ENCODE measurements at places on chromosomes 2 and 18.

DNA sequence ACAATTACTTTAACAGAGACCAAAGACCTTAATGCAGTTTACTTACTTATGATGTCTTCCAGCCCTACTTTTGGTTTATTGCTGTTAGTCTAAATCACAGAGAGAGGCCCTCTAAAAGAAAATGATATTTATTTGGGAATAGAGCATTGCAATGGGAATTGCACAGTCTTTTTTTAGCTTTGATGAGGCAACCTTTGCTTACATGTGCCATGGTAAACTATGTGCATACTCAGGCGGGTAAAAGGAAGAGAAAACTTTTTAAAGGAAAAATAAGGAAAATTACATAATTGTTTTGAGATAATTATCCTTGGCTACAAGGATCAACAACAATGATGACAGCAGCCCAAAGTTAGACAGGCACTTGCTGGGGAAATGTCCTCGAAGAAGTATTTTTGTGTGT, 78.6 kb downstream of the EFEMP1 start:
- no peak for DNase-seq

GRCh38 chr18:78460558-78460957, 519.1 kb upstream of the SALL3 start:
- DNase-seq: no peak

DNA sequence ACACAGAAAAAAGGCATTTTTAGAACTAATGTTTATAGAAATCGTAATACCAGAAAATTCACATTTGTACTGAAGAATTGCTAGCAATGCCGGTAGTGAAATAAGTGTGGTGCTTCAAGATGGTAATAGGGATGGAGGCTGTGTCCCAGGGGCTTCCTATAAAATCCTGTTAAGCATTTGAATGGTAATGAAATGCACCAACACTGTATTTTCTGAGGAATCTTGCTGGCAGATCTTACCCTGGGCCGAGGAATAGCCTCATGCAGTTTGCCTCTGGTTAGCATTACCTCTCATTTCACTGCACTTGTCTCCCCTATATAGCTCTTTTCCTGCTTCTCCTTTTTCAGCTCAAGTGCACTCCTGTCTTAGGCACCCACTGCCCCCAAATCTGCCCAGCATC, 501.6 kb upstream of the NRP2 start:
- no peak for DNase-seq

GRCh38 chr2:239200646-239201530, 199.9 kb downstream of the HDAC4 start:
- no peak for DNase-seq

DNA sequence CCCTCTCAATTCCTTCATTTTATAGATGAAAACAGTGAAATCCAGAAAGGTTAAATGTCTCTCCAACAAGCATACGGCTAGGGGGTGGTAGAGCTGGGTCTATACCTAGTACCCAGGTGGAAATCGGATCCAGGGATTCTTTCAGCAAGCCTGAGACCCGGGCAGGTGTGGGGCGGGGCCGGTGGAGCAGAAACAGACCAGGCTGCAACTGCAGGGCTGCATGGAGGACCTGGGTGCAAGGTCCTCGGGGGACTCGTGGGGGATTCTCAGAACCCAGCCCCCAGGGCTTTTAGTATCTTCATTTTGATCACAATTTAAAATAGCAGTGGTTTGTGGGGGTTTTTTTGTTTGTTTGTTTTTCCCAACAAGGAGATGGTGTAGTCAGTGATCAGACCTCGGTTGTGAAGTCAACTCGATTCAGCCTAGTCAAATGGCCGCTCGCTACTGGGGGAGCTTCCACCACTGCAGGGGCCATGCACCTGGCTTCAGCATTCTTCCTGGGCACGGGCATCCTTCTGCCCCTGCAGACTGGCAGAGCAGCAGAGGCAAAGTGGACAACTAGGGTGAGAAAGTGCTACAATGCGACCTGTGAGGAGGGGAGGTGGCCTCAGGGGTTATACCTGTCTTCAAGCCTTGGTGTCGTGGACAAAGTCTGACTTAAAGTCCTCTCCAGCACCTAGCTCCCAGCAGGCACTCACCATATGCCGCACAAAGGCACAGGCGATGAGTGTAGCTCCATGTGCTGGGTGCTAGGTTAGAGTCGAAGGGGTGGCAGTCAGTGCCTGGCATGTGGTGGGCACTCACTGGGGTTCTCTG, 46.3 kb downstream of the GORASP2 start:
- no peak for DNase-seq

All from muscle of leg (tissue), 16 donors.